MM.1S (cell line): ENCODE measurements at places on chromosomes 13 and 19.

DNA sequence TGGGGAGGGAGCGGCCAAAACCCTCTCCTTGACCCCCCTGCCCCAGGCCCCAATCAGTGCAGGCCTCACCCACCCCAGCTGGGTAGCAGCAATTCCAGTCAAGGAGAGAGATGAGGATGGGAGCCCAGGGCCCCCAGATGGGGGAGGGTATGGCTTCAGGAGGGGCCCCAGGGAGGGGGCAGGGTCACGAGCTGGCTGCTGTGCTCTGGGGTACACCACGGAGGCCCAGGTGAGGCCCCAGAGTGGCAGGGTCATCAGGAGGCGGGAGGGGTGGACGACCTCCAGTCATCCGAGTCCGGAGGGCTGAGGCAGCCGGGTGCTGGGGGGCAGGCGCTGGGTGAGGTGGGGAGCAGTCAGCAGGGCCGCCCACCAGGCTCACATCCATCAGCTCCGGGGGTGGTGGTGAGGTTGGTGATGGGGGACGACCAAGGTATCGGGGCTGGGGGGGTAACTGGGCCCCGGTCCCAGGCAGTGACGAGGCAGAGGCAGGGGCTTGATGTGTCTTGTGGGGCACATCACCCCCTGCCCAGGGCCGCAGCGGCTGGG lies 8.4 kb downstream of the DYRK1B start:
- DNase-seq = no peak

DNA sequence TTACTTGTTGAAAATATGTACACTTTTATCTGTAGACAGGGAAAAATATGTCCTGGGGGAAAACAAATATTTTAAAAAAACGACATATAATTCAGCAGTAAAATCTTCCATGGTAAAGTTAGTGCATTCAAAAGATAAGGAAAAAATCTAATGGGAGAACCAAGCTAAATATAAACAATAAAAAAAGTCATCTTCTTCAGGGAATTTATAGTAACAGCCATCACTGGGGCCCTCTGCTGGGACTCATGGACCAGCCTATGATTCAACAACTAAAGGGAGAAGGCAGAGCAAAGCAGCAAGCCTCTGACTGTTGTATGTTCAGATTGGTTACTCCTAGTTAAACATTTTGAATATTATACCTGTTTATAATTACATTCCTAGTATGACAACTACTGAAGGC lies 93.0 kb downstream of the ITGBL1 start:
- DNase-seq = no peak

DNA sequence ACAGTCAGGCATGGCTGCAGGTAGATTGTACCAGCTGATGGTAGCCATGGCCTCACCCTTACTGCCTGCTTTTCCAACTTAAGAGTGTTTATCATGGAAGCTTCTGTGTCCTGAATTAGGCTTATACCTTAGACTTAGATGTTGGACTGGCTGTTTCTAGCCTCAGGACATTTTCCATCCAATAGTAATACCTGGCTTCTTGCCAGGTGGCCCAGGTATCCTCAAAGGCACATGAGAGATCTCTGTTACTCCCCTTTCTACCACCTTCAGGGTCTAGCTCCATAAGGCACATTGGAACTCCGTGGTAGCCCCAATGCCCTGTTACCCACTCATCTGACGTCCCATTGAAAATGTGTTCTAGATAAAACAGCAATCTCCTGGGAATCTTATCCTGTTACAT lies 407.5 kb downstream of the SPRY2 start:
- DNase-seq = no peak

GRCh38 chr13:40074338-40074737 lies 418.9 kb downstream of the COG6 start:
- no peak for DNase-seq

GRCh38 chr13:98234348-98234747 lies 57.3 kb upstream of the RNF113B start:
- no peak for DNase-seq

GRCh38 chr13:89791971-89792630 lies 1555.4 kb upstream of the MIR17HG start:
- no peak for DNase-seq

GRCh38 chr13:111161601-111162600 lies 46.8 kb downstream of the ARHGEF7 start:
- no peak for DNase-seq

- no peak for DNase-seq
These were observed 11.0 kb downstream of the SIGLEC11 start for GRCh38 chr19:49949742-49950589.

DNA sequence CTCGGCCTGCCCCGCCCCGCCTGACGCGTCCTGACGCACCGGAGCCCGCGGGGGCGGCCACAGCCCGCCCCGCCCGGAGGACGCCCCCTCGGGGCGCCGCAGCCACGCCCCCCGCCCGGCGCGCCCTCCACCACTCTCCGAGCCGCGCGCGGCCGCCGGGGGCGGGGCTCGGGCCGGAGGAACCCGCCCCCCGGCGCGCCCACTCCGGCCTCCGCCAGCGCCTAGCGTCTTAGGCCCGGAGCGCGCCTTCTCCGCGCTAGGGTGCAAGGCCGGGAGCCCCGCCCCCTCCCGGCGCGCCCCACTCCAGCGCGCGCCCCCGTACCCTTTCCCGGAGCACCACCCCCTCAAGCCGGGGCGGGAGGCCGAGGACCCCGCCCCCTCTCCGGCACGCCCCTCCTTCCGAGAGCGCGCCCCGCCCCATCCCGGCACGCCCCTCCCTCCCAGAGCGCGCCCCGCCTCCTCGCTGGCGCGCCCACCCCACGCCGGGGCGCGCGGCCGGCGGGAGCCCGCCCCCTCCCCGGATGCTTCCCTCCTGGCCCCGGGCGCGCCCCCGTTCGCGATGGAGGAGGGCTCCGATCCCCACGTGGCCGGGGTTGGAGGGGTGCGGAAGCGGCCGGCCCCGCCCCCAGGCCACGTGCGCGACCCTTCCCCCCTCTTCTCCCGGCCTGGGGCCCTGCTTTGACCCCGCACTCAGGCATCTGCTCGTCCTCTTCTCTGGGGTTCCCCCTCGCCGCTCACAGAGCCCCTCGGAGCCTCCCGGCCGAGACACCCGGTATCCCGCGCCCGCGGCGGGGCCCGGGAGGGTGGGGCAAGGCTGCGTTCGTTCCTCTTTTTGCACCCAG lies 480 bp upstream of the KLF16 start:
- DNase-seq = peak; percentile 97

DNA sequence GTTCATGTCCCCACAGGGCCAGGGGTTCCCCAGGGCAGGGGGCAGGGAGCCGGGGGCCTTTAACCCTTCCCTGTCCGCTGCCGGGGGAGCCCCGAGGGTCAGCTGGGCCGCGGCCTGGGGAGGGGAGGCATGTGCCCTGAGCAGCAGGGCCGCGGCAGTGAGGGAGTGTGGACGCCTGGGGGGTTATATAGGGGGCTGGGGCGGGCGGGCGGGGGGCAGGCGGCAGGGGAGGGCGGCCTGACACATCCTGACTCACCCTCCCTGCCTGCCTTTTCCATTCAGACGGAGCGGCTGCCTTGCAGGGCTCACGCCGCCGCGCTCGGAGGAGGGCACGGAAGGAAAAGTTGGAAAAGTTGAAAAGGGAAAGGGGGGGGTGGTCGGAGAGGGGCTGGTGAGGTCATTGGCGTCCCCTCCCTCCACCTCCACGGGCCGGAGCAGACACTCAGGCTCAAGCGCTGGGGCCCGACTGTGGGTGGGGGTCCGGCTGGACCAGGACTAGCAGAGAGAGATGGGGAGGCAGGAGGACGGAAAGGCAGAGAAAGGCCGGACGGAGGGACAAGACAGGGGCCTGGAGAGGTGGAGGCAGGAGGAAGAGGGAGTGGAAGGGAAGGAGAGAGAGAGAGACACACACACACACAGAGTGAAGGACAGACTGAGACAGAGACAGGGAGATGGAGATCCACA lies at the start of gene IL11:
TSS of gene IL11 (minus strand) at position 159 of the 684 bp plus-strand sequence. CDS start at position 6, 153 bp downstream.
- DNase-seq = no peak

GRCh38 chr19:5536337-5536894 lies 31.3 kb downstream of the TINCR start:
- DNase-seq = no peak

- DNase-seq = no peak
These were observed 881.8 kb downstream of the SLITRK5 start for GRCh38 chr13:88552966-88553365.

GRCh38 chr13:90498096-90498495 lies 849.4 kb upstream of the MIR17HG start:
- DNase-seq = no peak

GRCh38 chr13:80131204-80131603 lies 209.7 kb downstream of the SPRY2 start:
- no peak for DNase-seq

DNA sequence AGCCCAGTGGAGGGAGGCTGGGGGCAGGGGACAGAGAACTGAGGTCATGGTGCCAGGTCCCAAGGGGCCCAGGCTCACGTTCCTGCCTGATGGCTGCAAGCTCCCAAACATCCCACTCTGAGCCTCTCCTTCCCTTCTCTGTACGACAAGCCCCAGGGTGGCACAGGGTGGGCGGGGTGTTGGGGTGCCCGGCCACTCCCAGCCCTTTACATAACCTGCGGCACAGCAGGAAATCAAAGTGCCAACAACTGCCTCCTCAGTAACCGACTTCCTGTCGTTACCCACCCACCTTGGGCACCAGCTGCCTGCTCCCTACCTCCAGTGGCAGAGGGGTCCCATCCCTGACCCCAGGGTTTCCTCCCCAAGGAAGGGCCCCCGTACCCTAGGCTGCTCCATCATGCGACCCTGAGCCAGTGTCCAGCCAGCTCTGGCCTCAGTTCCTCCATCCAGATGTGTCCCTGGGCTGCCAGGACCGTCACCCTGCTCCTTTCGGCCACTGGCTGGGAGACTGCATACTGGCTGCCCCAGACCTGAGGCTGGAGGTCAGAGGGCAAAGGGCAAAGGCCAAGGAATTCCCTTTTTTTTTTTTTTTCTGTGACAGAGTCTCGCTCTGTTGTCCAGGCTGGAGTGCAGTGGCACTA lies 27.7 kb upstream of the NFIC start:
- no peak for DNase-seq

DNA sequence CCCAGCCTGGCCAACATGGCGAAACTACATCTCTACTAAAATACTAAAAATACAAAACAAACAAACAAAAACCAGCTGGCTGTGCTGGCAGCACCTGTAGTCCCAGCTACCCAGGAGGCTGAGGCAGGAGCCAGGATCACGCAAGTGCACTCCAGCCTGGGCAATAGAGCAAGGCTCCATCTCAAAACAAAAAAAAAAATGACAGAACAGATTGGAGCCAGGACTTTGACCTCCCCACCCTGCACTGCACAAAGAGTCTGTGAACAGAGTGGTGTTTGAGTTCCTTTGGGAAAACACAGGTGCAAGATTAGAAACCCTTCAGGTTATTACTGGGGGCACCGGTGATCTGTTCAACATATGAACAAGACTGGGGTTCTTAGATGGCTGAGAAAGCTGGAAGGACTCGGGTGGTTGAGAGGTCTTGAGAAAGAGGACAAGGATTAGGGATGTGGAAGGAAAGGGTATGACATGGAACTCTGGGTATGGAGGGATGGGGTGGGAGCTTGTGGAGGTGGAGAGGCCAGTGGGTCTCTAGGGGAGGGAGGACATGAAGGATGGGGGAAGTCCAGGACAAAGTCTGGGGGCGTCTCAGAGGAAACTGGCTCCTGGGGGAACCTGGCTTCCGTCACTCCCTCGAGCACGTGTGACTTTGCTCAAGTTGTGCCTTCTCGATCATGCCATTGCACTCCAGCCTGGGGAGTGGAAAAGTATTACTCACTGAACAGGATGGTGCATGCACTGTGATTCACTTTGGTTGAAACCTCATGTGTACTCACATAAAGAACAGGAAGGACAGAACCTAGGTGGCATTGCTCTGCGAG lies 25.9 kb downstream of the RCN3 start:
- no peak for DNase-seq

- DNase-seq = peak; percentile 53
These were observed 39.3 kb upstream of the UBE2L5 start for GRCh38 chr13:30382836-30383525.

DNA sequence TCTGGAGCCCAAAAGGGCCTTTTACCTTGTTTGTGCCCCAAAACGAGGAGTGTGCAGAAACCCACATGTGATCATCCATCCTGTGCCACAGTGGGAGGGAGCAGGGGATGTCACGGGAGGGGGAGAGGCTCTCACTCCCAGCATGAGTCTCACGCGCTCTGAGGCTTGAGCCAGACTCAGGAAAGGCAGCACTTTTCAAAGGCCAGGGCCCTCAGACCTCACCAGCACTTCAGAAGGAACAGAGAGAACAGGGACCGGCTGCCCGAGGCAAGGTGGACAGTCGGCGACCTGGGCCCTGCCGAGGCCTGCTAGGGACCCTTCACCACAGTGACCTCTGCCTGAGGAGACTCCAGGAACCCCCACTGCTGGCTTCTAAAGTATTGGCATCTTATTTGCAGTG lies 71.7 kb upstream of the WASF3 start:
- no peak for DNase-seq

DNA sequence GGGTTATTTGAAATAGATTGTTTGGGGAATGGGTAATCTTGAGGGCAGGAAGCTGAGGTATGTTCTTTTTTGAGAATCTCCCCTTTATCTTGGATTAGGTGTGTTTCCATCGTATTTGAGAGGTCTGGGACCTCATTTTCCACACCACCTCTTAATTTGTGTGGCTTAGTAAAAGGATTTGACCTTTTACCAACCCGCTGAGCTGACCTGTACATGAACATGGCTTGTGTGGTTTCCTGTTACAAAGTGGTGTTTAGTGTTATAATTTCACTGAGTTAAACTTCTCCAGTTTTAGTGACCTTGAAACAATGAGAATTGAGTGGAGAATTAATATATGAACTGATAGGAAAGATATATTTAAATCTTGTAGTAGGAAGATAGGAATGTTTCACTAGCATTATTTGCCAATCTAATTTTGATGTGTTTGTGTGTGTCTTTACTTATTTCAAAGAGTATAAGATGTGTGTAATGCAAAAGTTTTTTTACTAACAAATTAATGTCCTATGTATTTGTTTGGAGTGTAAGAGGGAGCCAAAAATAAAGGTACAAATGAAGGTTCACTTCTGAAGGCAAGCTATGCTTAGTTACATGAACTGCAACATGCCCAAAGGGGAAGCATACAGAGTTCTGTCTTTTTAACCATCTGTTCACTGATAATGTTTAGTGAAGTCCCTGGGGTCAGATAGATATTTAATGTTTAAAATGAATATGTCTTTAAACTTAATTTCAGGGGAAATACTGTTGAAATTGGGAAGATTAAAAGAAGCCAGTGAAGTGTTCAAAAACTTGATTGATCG lies 17.1 kb downstream of the NAA16 start:
- DNase-seq = no peak
